Putamen (tissue), 1 donor: ENCODE measurements at places on chromosomes 3 and 15.
A peak's percentile ranks its signal among the peaks of the same experiment; 100 is the strongest.

GRCh38 chr15:45670091-45670490 lies 35.3 kb downstream of the SQOR start:
- no peak for DNase-seq

DNA sequence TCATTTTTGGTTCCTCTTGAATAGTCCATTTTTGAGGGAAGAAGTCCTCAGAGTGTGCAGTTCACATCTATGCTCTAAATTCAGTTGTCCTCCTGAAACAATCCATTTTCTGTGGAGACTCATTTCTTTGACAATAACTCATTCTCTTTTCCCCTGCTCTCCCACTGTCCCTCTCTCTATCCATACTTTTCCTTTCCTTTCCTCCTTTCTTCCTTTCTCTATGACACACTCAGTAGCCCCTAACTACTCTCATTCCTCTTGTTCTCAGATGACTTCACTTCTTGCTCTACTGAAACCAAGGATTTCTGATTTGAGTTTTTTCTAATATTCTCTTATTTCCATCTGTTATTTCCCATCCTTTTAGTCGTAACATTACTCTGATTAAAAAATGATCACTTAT lies 16.7 kb upstream of the MEIS2 start:
- no peak for DNase-seq

DNA sequence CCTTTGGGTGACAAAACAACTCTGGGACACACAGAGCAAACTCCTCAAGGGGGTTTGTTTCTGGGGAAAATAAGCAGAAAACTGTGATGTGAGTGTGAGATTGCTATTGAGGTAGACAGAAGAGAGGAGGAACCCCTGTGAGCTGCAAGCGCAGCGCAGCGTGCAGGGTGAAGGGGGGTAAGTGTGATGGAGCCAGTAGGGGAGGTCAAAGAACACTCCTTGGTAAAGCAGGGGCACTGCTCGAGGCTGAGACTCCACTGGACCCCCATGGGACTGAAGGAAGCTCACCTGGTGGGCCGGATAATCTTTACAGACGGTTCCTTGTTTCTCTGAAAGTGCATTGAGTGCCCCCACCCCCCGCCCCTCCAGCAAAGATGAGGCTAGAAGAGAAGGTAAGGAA lies 7.5 kb downstream of the INAFM2 start:
- no peak for DNase-seq

GRCh38 chr15:64162478-64162868 lies 349 bp downstream of the PPIB start:
- no peak for DNase-seq

GRCh38 chr3:114639171-114639570 lies 345.3 kb downstream of the TIGIT start:
- peak; percentile 35 for DNase-seq

DNA sequence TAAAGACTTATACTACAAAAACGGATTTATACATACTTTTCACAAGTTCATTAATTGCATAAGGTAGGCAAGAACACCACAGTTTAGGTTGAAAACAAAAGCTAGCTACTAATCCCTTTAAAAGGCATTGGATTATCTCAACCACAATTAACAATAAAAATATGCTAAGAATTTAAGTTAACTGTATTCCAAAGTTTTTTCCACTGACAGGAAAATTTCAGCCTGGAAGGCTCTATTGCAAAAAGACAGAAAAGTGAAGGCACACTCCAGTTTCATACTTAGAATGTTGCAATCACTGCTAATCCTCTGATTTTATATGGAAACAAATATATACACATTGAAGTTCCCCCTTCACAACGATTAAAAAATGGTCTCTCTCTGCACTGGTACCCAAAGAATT lies 71.5 kb downstream of the TJP1 start:
- DNase-seq, result no peak
